Stimulated activated CD4-positive, alpha-beta T cell treated with anti-CD3 and anti-CD28 coated beads, Interleukin-1b, Interleukin-23, amount 100 ng/mL, for 4 hours (primary cell): ENCODE measurements at places on chromosomes 4 and X.

GRCh38 chr4:120769227-120769626, 153.3 kb downstream of the PRDM5 start:
- no peak for DNase-seq

GRCh38 chr4:78862314-78862737, 76.9 kb downstream of the PAQR3 start:
- DNase-seq = no peak

GRCh38 chr4:8724436-8725070, 132.0 kb downstream of the CPZ start:
- DNase-seq = no peak

DNA sequence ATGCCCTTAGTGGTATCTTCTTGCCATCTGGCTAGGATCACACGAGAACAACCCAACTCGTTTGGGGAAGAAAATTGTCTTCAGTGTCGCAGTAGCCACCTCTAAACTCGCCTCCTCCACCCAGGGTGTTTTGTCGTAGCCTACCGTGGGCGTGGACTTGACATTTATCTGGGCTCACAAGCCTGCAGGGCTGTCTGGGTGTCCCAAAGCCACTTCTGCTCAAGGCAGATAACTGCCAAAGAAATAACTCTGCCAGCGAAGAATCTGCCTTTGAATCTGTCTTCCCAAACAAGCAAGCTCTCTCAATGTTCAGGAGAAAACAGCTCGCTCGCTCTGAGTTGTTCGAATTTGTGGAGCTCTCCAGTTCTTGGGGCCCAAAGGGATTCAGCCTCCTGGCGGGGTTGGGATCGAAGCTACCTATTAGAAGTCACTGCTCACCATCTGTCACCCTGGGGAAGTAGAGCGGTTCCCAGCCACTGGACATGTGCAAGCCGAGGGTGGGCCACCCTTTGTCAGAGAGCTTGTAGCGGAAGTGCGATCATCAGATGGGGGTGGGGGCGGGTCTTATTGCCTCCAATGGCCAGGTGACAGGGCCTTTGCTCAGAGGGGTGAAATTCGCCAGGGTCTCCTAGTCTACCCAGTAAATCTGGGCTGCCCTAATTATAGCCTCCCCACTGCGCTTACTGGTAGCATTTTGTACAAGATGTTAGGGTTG, 14.8 kb downstream of the BLOC1S4 start:
- DNase-seq = no peak

GRCh38 chr4:76644831-76645485, 209.9 kb downstream of the SHROOM3 start:
- DNase-seq = no peak

GRCh38 chrX:13397878-13398818, 78.3 kb upstream of the ATXN3L start:
- DNase-seq = no peak

DNA sequence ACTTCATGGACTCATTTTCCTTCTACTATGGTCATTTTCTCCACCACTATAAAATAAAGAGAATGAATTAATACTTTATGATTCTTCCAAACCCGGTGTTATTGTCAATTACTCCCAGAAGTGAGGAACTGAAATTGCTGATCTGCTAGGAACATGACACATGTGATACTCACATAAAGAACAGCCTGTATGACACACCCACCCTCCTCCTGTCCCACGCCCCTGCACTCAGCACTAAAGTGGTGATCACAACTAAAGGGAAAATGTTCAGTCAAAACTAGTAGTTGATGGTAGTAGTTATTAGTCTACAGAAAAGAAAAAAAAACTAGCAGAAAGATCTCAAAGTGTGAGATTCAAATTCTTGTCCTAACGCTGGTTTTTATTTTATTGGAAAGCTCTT, 1508.3 kb downstream of the RAPGEF2 start:
- DNase-seq = no peak

DNA sequence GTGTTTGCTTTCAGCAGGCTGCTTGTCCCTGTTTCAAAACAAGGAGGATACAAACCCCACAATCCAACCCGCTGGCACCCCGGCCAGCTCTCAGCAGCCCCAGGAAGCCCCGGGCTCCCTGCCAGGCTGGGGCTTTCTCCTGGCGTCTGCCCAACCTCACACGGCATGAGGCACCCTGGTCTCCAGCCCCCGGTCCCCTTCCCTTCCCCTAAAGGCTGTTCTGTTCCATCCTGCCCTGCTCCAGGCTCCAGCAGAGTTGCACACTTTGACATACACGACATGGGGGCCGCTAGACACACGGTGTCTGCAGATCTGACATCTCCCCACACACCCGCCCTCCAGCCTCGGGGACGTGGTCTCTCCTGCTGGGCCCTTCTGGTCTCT, 107.7 kb upstream of the ADRA2C start:
- DNase-seq = no peak

GRCh38 chr4:153413842-153414241, 52.3 kb upstream of the TMEM131L start:
- no peak for DNase-seq

DNA sequence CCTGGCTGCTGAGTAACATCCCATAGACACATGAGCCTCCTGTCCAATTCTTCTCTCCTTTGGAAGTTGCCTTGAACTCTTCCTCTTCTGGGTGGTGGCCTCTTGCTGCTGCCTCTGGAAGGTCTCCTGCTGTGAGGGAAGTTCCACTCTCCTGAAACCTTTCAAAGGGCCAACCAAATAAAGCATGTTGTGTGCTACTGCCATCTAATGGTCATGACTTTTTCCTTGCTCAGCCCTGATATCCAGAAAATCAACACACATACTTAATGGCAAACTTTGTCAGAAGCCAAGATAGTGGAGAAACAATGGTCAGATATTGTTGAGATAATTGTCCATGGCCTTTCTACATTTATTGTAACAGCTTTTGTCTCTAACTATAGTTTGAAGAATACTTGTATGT, 19.1 kb upstream of the ZXDA start:
- no peak for DNase-seq
